IPS DF 6.9 (cell line): ENCODE measurements at places on chromosomes 16 and 17.

DNA sequence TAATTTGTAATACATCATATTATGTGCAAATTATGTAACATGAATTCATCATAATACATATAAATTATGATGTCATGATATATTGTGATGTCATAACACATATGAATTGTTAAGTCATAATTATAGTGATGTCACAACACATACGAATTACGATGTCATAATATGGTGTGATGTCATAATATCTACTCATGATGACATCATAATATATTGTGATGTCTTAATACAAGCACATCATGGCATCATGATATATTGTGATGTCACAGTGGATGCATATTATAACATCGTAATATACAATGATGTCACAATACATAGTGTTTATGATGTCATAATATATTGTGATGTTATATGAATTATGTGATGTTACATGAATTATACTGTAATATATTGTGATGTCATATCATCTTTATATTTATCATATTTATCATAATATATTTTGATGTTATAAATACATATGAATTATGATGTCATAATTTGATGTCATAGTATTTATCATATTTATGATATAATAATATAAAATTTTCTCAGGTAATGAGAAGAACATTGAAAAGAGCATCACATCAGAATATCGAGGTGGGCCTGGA is 1793.0 kb downstream of the TP53TG3F start:
- no peak for DNase-seq

DNA sequence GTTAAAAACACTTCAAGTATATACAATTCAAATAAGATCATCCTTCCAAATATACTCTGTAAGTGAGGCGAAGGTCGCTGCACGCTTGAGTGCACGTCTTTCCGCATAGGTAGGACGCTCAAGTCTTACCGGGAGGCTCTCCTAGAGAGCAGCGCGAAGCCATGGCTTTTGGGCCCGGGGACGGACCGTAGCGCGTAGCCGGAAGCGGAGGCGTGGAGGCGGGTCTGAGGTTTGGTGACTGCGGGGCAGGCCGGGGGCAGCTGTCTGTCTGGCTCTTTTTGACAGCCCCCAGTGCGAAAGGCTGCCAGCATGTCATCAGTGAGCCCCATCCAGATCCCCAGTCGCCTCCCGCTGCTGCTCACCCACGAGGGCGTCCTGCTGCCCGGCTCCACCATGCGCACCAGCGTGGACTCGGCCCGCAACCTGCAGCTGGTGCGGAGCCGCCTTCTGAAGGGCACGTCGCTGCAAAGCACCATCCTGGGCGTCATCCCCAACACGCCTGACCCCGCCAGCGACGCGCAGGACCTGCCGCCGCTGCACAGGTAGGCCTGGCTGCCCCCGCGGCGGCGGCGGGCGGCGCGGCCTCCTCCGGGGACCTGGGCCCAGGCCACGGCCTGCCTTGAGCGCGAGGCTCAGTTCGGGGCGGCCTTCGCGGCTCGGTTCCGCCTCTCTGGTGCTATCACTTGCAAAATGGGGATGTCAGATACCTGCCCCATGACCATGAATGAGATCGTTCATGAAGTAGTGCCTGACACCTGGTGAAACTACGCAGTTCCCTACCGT is at the start of gene LONP2:
Gene LONP2 (plus strand): TSS at position 221 of the 783 bp plus-strand sequence. CDS start 89 bp downstream, at position 310.
- DNase-seq: peak; percentile 76

DNA sequence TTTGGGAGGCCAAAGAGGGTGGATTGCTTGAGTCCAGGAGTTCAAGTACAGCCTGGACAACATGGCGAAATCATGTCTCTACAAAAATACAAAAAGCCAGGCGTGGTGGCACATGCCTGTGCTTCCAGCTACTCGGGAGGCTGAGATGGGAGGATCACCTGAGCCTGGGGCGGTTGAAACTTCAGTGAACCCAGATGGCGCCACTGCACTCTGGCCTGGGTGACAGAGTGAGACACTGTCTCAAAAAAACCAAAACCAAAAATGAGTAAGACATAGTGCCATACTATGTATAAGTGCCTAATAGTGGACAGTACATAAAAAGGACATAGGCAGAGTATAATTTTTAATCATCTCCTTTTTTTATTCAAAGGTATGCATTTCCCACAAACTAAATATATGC is 4.0 kb downstream of the CTC1 start:
- DNase-seq: no peak

DNA sequence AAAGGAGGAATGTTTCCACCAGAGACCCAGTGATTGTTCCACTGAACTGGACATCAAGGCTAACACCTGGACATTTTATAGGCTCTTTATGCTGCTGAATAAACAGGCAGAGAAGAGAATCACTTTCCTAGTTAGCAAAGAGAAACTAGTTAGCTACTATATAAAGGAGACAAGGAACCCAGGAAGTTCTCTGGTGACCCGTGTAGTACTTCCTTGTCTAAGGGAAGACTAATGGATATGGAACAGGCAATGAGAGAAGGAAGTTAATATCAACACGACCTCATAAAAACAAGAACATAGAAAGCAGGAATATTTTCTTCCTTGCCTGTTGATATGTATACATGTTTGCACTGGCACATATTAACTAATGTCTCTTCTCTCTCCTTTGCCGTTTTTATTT is 30.8 kb upstream of the RPL38 start:
- no peak for DNase-seq

GRCh38 chr17:50298018-50298417 is 23.8 kb downstream of the TMEM92 start:
- DNase-seq: no peak

GRCh38 chr16:20259541-20259940 is 67.8 kb downstream of the GP2 start:
- no peak for DNase-seq

DNA sequence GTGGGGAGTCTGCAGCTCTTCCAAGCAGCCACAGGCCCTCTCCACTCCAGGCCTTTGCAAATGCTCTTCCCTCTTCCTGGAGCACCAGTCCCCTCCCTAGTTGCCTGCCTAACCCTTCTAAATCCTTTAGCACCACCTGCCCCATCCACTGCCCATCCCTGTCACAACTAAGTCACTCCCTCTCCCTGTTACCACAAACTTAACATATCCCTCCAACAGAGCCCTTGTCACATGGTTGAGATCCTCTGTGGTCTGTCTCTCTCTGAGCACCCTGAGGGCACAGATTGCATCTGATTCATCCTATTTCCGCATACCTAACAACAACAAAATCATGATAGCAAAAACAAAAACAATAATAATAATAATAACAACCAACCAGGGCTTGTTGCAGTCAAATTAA is 11.0 kb upstream of the BEAN1 start:
- DNase-seq: no peak

- DNase-seq: no peak
These were observed 313.0 kb downstream of the SEC14L1 start for GRCh38 chr17:77453613-77454241.

DNA sequence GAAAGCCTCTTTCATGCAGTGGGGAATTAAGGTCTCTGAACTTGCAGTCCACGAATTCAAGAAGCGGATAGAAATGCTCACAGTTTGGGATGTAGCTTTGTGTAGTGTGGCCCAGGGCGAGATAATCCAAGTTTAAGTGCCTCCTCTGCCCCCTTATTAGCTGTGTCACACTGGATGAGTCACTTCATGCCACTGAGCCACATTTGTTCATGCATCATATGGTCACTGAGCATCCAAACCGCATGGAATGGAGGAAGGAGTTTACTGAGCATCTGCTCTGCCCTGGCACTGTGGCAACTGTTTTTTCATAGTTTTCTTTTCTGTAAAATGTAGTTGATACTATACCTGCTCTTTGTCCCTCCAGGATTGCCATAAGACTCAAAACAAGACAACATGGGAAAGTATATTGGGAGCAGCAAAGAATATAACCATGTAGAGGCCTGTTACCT is 15.1 kb upstream of the DHX8 start:
- DNase-seq: no peak

GRCh38 chr17:40448639-40449261 is 5.5 kb downstream of the IGFBP4 start:
- DNase-seq: no peak
